ENCODE measurements at places on chromosomes 5 and 9.

- DNase-seq, result no peak
Measured at GRCh38 chr5:7869474-7870136, 657 bp downstream of the MTRR start.

DNA sequence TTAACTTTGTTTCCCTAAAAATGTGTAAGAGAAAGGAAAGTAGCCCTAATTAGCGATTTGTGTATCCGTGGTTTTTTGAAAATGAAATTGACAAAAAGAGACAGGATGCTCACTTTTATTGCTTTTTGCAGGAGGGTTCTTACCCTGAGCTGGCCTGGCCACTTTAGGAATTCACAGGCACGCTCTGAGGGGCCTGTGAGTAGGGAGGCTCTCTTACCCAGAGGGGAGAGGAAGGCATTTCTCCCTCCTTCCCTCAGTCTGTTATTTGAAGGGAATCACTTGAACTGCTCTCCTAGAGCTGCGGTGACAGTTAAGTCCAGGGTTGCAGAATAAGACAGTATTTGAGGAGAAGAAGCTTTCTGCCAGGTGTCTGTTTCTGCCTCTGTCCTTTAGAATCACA is 16.7 kb downstream of the PIK3R1 start:
- DNase-seq, result no peak

- DNase-seq, result no peak
Measured at GRCh38 chr5:156590978-156591377, 259.1 kb upstream of the PPP1R2B start.

DNA sequence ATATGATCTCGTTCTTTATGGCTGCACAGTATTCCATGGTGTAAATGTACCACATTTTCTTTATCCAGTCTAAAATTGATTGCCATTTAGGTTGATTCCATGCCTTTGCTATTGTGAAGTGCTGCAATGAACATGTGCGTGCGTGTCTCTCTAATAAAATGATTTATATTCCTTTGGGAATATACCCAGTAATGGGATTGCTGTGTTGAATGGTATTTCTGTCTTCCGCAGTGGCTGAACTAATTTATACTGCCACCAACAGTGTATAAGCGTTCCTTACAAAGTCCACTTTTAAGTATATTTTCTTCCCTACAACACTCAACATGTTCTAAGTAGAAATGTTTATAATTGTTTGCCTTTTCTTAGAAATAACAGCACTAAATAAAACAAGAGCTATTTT is 521.9 kb downstream of the DTWD2 start:
- no peak for DNase-seq

GRCh38 chr9:128193469-128194096 is 2.2 kb upstream of the CIZ1 start:
- DNase-seq, result no peak

Data from NCI-H524 treated with DMSO at 0.1 percent for 48 hours (cell line).